ENCODE measurements at places on chromosomes 1 and 21. TPM values are rescaled to one million over a fixed set of nuclear protein-coding genes. Genes with fewer than 3 reads are reported as not detected.

GRCh38 chr1:54716299-54717047 lies 812 bp downstream of the TTC4 start:
- DNase-seq, result no peak

DNA sequence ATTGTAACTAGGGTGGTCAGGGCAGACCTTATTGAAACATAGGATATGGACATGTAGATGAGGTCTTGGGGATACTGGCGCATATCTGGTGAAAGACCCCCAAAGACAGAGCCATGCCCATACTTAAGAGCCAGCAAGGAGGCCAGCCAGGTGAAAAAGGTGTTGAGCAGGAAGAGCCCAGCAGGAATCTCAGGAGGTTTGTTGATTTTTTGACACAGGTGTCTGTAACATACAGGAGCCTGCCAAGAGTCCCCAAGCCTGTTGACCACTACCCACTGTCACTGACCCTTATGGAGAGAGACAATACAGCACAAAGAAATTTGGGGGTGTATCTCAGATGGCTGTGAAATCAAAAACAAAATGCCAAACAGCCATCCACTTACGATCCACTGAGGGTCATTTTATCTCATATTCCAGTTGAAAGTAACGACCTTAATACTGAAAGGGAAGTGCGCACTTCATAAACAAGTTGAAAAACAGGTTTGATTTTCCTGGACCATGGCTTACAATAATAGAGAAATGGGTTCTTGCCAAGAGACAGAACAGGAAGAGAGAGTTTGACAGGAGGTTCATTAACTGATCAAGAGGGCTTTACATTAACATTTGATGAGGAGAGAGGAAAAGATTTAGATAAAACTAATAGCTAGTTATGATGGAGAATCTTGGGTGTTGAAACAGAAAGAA lies 163.6 kb downstream of the GLUL start:
- no peak for DNase-seq

TENT5C gene
- 18.7 TPM for polyA plus RNA-seq

DNA sequence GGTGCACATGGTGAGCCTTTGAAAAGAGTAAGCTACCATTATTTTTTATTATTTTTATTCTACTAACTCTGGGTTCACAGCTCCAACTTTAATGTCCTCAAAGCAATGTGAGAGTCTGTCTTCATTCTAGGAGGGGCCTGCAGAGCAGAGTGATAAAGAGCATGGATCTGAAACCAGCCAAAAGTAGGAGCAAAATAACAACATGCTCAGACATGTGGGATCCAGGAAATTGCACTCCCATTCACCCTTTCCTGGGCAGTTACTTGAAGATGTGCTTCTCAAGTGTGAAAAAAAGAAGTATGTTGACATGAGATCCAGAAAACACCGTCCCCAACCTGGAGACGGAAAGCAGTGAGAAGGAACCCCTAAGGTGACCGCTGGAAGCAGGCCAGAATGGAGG lies 8.7 kb upstream of the LIN28A start:
- DNase-seq, result no peak

DNA sequence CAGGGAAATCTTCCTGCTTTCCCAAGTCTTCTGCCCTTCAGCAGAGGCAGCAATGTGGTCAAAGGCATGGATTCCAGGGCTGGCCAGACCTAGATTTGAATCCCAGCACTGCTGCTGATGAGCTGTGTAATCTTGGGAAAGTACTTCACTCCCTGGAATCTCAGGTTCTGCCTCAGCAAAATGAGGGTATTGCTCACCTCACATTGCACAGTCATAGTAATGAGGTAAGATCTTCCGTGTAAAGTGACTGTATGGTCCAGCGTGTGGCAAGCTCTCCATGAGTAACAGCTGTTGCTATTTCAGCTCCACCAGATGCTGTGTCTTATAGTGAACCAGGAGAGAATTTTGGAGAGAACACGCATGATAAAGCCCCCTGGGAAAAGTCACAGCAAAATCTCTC lies 56.1 kb upstream of the F3 start:
- no peak for DNase-seq

- no peak for DNase-seq
Observed at GRCh38 chr1:1539310-1540089, 924 bp downstream of the TMEM240 start.

DNA sequence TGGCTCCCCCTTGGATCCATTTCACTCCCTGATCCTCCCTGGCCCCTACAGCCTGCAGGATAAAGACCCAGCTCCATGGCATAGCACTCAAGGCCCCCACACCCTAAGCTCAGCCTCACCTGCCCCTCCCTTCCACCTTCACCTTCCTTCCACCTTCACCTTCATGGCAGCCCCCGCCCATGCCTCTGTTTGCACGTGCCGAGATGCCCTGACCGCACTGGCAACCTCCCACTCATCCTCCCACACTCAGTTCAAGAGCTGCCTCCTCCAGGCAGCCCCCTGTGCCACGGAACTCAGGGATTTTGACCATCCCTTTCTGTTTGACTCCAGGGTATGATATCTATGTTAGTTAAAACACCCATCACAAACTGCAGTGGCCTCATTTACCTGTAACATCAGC lies 109.8 kb downstream of the RAVER2 start:
- no peak for DNase-seq

- no peak for DNase-seq
Observed at GRCh38 chr21:28160378-28160777, 832.3 kb downstream of the LTN1 start.

GRCh38 chr1:158976219-158976618 lies 33.5 kb upstream of the IFI16 start:
- no peak for DNase-seq

All from left lung (tissue), 14 donors.